Pulmonary artery endothelial cell (primary cell): ENCODE measurements at places on chromosomes 13 and 19. TPM values are rescaled to one million over a fixed set of nuclear protein-coding genes. Genes with fewer than 3 reads are reported as not detected.

DNA sequence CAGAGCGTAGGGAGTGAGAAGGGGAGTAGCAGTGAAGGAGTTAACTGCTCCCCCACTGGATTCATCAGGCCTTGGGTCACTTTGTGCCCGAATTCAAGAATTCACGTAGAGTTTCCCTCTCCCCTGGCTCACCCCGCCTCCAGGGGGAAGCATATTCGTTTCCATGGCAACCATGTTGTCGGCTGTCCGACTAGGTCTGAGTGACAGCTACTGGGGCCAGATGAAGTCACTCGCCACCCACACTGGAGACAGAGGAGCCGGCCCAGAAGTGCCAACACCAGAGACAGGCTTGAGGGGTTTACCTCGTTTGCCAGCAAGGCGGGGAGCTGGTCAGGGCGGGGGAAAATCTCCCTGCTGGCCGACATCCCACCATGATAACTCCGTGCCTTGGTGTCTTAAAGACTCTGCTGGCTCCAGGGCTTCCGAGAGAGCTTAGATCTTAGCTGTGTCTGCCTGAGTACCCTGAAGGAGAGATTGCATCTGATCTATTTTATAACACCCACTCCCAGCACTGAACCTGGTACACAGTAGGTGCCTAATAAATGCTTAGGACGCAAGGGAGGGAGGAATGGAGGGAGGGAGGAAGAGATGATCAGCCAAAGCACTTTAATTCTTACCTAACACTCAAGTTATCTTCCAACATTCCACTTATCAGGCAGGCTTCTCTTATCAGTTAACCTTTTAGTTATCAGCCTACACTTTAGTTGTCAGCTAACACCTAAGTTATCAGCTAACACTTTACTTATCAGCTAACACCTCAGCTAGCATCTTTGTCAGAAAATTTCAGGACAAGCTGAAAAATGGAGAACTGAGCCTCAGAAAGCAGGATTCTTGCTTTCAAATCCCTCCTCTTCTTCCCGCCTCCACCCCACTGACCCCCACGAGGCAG, 57.2 kb upstream of the ZNRF4 start:
- DNase-seq, result no peak

DNA sequence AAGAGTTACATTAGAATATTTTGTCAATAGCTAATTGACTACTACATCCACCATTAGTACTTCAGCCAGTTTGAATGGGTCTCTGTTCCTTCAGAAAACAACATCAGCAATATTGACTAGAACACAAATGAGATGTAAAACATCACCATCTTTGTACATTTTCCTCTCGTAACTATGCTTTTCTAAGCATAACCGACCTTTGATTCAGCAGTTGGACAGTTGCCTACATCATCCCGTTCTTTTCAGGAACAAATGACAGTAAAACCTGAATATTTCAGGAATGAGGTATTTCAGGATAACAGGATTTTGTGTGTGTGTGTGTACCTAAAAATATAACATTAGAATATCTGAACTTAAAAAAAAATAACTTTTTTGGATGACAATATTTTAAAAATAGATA, 60.9 kb downstream of the STARD13 start:
- DNase-seq, result no peak

GRCh38 chr19:1568320-1569019, at the start of gene MEX3D:
Gene MEX3D (minus strand): TSS chr19:1568325. CDS start chr19:1568058, 267 bp downstream.
- no peak for DNase-seq

DNA sequence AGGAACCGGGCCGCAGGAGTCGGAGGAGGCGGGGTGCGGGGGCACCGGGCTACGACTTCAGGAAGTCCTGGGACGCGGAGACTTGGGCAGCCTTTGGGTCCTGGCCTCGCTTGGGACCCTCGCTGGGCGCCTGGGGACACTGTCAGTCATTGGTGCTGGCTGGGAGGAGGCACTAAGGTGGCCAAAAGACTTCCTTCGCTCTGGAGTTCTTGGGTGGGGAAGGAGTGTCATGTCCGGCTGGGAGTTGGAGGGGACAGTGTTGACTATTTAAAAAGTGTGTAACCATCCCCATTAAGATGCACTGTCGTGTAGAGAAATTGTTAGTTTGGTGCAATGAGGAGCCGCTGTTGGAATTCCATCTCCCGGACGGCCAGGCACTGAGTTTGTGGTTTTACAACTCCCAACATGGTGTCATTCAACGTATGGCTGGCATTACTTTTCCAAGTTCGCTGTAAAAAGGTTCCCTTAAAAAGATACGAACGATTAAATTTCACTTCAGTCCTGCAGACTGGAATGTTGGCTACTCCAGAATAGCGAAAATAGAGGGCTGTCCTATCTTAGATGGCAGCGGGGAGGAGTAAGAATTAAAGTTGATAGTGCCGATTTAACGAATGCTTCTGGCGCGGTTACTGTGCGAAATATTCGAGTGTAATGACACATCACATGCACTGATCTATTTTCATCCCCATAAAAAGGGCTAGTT, 776 bp downstream of the DNAJC3 start:
- DNase-seq, result no peak

- no peak for DNase-seq
Observed at GRCh38 chr19:46232468-46232867, 2.9 kb downstream of the IGFL1 start.

Gene NXNL1
- not detected in 2 replicates for total RNA-seq

Gene RNF225
- total RNA-seq, result 0.18 TPM in 1 of 2 replicates, not detected in the other
